ENCODE measurements at places on chromosomes 2 and 18.
A peak's percentile ranks its signal among the peaks of the same experiment; 100 is the strongest.

DNA sequence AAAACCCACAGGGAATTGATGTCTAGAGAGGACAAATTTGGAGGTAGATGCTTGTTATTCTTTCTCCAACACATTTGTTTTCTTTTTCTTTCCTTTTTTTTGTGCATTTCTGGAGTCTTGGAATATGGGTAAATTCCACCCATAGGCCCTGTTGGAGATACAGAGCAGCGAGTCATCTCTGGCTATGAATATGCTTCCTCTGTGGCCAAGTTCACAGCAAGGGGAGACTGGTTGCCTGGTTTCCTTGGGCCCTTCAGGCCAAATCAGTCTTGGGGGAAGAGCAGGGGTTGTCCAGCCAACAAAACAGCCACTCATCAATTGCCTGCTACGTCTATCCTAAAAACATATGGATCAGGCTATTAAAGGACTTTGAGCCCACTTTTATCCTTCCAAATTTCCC is 27.5 kb downstream of the SP100 start:
- DNase-seq = no peak

- DNase-seq = peak; percentile 18
Observed at GRCh38 chr2:110105608-110106467, 9.8 kb downstream of the MALL start.

GRCh38 chr2:217356781-217357180 is 496.9 kb upstream of the TNP1 start:
- no peak for DNase-seq

DNA sequence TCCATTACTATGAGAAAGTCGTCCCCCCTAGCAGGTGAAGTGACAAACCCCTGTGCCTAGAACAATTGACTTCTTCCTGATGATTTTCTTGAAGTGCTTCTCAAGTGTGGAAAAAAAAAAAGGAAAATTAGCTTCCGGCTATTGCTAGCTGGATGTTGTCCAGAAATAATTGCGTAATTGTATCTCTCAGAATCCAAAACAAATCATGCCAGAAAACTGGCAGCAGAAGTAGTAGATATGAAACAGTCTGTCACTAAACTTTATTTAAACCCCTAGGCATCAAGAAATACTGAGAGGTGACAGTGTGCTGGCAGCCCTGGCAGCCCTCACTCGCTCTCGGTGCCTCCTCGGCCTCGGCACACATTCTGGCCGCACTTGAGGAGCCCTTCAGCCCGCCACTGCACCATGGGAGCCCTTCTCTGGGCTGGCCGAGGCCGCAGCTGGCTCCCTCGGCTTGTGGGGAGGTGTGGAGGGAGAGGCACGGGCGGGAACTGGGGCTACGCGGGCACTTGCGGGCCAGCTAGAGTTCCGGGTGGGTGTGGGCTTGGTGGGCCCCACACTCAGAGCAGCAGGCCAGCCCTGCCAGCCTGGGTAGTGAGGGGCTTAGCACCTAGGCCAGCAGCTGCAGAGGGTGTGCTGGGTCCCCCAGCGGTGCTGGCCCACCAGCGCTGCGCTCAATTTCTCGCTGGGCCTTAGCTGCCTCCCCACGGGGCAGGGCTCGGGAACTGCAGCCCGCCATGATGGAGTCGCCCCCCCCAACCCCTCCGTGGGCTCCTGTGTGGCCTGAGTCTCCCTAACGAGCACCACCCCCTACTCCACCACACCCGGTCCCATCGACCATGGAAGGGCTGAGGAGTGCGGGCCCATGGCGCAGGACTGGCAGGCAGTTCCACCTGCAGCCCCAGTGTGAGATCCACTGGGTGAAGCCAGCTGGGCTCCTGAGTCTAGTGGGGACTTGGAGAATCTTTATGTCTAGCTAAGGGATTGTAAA is 80.5 kb upstream of the ABCA12 start:
- DNase-seq = no peak

- no peak for DNase-seq
Observed at GRCh38 chr2:225781145-225781544, 381.6 kb downstream of the NYAP2 start.

- no peak for DNase-seq
Observed at GRCh38 chr2:172350839-172351479, 76.4 kb upstream of the ITGA6 start.

- no peak for DNase-seq
Observed at GRCh38 chr2:110644357-110644756, 33.5 kb downstream of the BUB1 start.

DNA sequence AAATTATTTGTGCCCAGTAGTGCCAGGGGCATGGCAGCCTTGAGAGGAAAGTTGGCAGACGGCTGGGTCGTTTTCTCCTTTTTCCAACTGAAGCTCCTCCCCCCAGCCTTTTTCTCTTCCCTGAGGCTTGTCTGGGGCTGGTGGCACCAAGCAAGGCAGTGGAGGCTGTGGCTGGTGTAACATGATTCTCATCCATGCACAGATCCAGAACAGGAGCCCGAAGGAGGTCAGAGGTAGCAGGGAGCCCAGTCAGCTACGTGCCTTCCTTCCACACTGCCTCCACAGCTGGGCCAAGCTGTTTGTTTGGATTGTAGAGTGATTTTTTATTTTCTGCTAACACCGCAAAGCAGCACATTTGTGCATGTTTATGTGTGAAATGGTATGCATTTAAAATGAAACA is 170.3 kb upstream of the MGAT5 start:
- DNase-seq = no peak

GRCh38 chr2:157760949-157761348 is 115.2 kb downstream of the ACVR1 start:
- DNase-seq = no peak

- DNase-seq = no peak
Observed at GRCh38 chr2:73092146-73092783, 20.5 kb downstream of the RAB11FIP5 start.

- DNase-seq = no peak
Observed at GRCh38 chr2:164821338-164821737, 20.3 kb downstream of the COBLL1 start.

GRCh38 chr18:61471541-61471940 is 138.3 kb downstream of the CDH20 start:
- DNase-seq = no peak

GRCh38 chr2:101887328-101887727 is 104.4 kb upstream of the IL1R2 start:
- no peak for DNase-seq

- no peak for DNase-seq
Observed at GRCh38 chr2:170386554-170386953, 208.6 kb downstream of the MYO3B start.

GRCh38 chr2:4678927-4679326 is 975.6 kb downstream of the DCDC2C start:
- no peak for DNase-seq

DNA sequence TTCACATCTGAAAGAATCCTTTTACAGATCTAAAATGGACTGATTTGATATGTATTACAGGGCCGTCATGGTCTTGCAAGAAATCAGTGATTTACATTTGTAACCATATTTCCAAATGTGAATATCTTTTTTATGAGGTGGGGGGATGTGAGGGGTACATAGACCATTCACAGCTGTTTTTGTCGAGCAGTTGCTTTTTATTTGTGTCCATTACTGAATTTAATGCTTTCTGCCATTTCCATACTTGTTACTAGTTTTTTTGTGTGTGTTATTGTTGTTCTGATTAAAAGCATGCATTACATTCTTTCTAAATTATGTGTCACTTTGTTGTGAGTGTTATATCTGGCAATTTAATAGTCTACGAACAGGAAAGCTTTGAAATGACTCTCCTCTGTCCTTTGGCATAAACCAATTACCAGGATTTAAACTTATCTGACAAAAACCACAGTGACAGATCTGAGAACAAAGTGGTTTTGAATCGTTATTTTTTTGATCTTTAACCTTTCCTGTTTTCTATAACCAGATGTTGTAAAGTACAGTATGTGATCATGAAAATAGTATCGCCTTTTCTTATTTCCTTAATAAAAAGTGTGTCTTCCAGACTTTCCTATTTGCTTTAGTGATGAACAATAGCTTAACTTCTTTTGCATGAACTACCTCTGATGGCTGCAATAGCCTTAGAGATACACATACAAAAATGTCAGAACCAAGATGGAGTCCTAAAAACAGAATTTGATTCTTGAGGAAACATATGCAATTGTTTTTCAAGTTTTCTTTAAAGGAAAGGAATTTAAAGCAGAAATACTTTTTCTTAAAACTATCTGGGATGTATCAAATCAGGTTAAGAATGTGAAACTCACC is 354.2 kb upstream of the ACVR2A start:
- no peak for DNase-seq

GRCh38 chr2:100845141-100845991 is 25.4 kb downstream of the NPAS2 start:
- DNase-seq = no peak

DNA sequence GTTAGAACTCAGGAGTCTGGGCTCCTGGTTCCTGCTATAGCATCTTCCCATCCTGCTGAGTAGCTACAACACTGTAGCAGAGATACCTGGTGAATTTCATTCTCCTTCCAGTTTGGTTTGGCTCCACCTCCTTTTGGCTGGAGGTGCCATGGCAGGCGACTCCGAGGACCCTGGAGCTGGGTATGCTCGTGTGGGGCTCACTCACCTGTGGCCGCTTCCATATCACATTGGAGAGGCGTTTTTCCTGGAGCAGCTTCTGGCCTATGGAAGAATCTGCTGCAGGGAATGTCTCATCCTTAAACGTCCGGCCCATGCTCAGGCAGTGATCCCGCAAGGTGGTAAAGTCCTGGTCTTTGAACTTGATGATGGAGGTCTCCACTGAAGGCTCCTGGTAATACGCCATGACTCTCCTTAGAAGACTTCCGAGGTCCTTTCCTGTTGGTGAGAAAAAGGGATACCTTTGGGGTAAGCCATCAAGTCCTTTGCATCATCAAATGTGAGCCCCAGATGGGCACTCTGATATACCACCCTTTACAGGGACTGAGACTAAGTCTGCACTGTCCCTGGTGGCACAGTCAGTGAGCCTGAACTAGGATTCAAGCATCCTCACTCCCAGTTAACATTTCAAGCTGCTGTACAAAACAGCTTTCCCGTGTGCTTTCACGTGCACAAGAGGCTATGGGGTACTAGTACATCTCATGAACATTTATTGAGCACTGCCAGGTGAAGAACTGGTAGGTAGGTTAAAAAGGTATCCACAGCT is 20.1 kb downstream of the CAPN13 start:
- DNase-seq = no peak

GRCh38 chr2:19776941-19777514 is 124.8 kb downstream of the TTC32 start:
- no peak for DNase-seq

DNA sequence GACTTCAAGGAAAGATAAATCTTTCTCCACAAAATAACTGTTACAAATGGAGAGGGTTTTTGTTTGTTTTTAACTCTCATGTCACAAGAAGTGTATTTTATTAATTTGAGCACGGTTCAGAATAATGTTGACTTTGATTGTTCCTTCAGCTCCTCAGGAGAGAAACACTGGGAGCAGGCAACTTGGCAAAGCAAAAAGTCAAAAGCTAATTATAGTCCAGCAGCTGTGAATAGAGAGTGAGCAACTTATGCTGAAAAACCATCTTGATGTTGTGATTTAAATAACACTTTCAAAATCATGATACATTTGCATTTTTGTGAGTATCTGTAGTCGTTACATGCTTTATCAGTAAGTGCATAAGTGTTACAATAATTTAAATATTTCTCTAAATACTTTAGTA is 37.5 kb upstream of the TTN start:
- DNase-seq = no peak

DNA sequence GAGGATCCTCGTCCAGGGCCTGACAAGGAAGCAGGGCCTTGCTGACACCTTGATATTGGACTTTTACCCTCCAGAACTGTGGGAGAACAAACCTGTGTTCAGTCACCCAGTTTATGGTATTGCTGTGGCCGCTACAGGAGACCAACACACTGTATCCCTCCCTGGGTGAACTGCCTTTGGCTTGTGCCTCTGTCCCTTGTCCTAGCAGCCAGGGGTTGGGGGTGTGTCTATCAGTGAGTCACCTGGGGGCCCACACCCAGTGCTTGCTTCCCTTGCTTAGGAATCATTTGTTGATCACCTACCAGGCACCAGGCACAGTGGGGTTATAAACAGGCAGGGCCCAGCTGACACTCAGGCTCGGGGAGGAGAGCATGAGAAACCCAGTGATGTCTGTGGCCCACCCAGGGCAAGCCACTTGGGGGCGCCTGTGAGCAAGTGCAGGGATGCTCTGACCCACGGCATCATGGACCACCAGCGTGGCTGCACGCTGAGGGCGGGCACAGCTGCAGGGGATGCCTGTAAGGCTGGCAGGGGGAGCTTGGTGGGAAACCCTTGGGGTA is 17.1 kb downstream of the TMEM185B start:
- DNase-seq = no peak

GRCh38 chr18:79489899-79490625 is 94.3 kb downstream of the NFATC1 start:
- no peak for DNase-seq

DNA sequence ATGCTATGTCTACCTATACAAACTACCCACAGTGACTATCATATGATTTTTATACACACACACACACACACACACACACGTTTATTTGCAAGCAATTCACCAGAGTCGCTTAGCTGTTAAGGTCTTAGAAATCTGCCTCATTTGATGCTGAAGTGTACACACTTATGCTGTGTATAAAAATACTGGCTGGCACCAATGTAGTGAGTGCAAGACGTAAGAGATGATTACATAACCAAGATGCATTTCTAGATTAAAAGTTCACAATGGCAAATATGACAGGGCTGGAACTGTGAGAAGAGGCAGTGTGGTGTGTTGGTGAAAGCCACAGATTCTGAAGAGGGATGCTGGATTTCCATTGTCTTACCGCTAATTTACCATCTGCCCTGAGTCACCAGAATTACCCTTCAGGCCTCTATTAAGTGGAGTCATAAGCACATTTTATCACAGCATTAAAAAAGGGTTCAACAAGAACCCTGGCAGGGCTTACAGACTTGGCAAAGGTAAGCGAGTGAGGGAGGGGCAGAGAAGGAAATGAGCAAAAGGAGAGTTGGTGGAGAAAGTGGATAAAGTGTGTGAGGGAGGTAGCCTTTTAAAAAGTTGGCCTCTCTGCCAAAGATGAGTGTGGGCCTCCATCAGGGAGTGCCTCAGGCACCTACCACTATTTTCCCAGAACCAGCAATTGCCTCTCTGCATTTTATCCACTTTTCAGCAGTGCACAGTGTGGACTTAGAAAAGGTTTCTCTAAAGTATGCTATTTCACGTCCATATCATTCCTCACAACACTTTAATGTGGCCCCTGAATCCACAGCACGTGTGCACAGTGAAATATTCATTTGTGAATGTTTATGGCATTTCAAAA is 21.5 kb downstream of the MEIS1 start:
- DNase-seq = no peak

GRCh38 chr2:224887141-224887540 is 155.1 kb downstream of the DOCK10 start:
- DNase-seq = no peak

GRCh38 chr18:74459889-74460288 is 2.8 kb upstream of the DIPK1C start:
- DNase-seq = no peak

DNA sequence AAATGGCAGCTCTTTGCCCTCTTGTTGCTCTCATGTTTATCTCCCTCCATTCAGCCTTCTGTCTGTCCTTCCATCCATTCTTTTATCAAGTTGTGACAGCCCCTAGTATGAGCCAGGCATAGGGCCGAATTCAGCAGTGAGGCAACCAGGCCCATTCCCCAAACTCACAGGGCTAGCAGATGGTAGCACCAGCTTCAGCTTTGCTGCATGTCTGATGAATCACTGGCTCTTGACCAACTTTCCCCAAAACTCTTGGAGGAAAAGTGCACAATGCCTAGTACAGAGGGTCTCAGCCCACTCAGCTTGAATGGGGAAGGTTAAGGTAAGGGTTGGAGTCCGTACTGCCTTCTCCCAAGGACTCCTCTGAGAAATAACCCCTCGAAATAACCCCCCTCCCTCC is 35.7 kb downstream of the NPAS2 start:
- DNase-seq = no peak
